ENCODE measurements at places on chromosomes 3 and 15.

DNA sequence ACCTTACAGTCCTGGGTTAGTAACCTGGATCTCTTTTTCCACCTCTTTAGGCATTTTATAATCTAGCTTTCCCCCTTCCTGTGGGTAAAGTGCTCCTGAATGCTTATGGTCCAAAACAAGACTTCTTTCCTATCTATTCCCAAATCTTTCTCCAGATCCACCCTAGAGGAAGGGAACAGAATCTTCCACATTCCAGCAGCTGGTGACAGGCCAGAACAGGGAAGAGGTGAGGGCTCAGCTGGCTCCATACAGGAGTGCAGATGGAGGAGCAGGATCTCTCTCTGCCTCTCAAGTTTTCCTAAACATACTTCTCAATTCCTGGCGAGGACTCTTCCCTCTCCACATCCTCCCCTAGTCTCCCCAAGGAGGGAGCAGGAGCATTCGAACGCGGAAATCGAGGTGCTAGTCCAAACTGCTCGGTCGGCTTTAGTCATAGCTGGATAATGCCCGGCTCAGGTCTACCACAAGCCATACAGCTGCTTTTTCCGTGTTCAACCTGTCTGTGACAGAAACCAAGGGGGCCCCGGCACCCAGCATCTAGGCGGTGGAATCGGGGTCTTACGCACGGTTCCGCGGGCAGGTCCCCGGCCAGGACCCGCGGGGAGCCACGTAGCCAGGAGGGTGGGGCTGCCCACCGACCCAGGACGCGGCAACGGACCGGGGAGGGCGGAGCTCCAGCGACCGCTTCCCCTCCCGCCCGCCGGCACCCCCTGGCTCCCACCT, 4.0 kb downstream of the RASSF1 start:
- no peak for DNase-seq

GRCh38 chr3:181727341-181728032, 15.8 kb downstream of the SOX2 start:
- DNase-seq, result no peak

GRCh38 chr3:196969660-196970546, 1.3 kb upstream of the PIGZ start:
- DNase-seq, result no peak

- no peak for DNase-seq
These were observed 38.6 kb downstream of the CTNNB1 start for GRCh38 chr3:41237907-41238306.

- no peak for DNase-seq
These were observed 584 bp upstream of the XCR1 start for GRCh38 chr3:46027736-46028397.

DNA sequence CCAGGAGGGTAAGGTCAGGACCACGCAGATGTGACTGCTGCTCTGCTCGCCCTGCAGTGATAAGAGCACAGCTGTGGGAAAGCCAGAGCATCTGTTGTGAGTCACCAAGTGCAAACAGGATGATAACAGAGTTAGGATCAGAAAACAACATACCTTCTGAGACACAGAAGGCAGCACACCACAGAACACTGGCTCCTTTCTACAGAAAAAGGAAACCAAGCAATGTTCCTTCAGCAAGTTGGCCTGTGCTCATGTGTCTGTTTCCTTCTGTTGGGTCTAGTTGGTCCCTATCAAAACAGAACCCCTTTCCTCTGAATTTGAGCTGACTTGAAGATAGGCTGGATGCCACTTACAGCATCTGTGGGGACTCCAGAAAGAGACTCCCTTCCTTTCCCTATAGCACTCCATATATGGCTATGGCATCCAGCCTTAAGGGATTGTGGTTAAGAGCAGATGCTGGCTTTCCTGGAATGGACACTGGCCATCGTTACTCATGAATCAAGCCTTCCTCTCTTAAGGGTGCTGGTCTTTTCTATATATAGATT, 440.7 kb upstream of the THBS1 start:
- DNase-seq, result peak; percentile 79

GRCh38 chr3:52484680-52485461, 10.3 kb upstream of the STAB1 start:
- DNase-seq, result no peak

- no peak for DNase-seq
These were observed 88.4 kb downstream of the FRMD4B start for GRCh38 chr3:69297501-69297900.

DNA sequence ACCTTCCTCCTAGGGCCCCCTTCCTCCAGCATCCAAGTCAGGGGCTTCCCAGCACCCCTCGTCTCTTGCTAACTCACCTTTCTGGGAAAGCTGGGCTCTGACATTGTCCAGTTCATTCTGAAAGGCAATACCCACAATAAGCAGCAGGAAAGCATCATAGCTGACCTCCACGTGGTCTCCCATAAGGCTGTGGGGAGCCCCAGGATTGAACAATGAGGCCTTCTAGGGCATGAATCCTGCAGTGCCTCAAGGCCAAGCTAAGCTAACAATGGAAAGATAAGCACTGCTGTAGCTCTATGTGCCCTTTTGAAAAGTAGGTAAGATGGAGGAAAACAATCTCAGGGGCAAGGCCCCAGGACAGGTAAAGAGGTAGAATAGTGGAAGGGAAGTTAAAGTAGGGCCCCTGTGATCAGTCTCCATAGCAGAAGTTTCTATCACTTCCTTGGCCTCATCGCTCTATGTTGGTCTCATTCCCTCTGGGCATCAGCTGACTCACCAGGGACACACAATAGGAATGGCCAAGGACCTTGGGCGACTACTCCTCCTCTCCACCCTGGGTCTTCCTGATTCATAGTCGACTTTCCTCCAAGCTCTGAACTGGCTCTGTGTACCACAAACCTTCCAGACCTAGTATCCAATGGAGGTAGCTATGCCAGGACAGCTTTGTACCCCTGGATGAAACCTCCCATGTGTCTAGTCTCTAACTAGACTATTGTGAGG, 11.7 kb downstream of the TRAIP start:
- no peak for DNase-seq

DNA sequence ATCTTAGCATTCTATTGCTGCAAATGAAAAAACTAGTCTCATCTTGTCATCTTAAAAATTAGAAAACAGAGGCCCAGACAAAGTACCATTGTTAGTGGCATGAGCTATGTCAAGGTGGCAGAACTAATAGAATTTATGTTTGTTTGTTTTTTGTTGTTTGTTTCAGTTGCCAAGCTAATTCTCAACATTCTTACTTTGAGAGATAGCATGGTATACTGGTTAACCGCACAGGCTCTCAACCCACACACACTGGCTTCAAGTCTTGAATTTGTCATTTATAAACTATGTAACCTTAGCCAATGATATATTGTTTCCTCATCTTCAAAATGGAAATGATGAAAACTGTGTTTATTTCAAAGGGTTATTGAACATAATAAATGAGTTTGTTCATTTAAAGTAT, 367.6 kb upstream of the PLSCR5 start:
- DNase-seq, result no peak

DNA sequence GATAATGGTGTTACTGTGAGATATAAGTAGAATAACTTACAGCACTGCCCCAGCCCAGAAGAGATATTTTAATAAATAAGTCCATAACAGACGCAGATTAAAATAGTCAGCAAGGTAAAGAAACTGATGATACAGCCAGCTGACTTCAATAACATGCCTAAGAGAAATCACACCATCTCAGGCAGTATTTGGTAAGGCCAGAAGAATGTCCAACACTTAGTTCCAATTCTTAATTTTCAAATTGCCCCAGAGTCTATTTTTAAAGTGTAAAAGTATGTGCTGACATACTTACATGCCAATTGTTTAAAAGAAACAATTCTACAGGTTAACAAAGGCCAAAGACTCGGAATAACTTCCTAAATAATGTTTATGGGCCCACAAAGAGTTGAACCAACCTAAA, 1.6 kb downstream of the GNB4 start:
- no peak for DNase-seq

GRCh38 chr3:108242776-108243175, 20.6 kb upstream of the IFT57 start:
- DNase-seq, result no peak
